ENCODE measurements at places on chromosomes 2 and 18.

DNA sequence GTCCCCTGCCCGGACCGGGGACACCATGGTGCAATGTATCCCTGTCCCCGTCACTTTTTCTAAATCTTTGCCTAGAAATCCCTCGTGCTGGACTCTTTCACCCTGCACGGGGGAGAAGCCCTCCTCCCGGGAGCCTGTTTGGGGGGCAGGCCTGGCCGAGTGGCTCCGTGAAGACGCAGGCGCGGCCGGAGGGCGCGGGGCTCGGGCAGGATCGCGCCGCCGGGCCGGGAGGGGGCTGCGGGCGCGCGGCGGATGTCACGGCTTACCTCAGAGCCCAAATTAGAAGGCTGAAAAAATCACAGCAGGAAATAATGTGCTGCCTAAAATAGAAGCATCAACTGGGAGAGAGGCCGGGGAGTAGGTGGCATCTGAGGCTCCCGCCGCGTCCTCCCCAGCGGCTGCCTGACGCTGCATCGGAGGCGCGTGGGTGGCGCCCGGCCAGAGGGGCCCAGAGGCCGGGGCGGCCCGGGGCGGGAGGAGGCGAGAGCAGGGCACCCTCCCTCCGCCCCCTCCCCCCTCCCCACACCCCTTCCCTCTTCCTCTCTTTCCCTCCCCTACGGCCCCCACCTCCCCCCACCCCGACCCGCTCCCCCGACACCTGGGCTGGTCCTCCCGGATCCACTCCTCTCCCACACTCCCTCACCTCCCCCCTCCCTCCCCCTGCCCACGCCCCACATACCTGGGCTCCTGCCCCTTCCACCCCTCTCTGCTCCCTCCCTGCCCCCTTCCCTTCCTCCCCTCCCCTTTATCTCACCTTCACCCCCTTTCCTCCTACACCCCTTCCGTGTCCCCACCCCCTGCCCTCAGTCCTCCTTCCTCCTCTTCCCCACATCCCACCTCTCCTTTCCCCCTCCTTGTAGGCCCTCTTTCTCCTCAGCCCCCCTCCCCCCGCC, 51.9 kb downstream of the SLC4A1AP start:
- no peak for DNase-seq

DNA sequence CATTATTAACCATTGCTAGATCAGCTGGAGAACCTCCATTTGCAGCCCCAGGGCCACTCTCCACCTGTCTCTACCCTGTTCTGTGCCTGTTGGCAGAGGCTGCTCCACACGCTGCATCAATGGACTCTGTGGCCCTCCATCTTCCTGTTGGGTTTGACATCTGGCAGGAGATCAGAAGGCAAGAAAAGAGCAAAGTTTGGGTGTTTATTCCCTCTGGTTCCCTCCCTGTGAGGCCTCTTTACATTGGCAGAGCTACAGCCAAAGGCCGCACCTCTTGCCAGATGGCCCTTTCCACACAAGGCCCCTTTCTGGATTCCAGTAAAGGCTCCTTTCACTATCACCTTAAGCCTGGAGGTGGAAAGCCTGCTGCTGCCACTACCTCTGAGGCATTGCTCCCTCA, 110.9 kb upstream of the RND3 start:
- no peak for DNase-seq

DNA sequence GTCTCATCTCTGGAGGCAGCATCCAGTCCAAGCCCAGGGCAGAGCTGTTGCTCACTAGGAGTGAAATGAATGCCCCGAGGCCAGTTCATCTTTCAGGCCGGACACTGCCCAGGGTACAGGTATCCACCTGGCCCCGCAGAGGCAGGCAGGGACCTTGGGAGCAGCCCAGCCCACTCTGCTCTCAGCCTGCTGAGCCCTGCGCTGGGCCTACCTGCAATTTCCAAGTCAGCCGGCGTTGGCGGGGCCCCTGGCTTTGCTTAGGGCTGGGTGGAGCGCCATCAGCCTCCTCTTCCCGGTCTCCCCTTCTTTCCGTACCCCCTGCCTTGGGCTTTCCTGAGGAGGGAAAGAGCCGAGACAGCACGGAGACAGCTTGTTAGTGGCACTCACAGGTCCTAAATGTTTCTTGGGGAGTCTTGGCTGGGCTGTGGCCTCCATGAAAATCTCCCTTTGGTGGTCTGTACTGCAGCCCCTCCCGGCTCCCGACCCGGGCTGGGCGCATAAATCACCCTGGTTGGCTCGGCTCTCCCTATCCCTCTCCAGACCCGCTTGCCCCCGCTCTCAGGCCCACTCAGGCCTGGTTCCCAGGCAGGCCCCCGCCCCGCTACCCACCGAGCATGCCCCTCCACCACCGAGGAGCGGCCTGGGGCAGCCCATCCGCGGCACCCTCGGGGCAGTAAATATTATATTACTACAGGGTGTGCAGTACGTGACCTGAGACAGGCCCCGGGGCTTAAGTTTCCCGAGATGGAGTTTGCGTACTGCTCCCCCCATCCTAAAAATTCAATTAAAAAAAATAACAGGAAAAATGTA, 106.7 kb downstream of the DYSF start:
- no peak for DNase-seq

DNA sequence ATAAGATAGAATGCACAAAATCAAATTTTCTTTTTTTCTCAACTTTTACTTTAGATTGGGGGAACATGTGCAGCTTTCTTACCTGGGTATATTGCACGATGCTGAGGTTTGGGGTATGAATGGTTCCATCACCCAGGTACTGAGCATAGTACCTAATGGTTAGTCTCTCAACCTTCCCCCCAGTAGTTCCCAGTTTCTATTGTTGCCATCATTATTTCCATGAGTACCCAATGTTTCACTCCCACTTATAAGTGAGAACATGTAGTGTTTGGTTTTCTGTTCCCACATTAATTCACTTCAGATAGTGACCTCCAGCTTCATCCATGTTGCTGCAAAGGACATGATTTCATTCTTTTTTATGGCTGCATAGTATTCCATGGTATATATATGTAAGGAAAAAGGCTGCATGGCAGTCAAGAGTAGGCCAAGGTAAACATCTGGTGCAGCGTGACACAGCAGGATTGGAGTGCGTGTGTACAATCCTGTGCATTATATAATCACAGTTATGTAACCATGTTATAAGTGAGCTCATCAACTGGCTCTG, 10.5 kb upstream of the C2orf42 start:
- no peak for DNase-seq

DNA sequence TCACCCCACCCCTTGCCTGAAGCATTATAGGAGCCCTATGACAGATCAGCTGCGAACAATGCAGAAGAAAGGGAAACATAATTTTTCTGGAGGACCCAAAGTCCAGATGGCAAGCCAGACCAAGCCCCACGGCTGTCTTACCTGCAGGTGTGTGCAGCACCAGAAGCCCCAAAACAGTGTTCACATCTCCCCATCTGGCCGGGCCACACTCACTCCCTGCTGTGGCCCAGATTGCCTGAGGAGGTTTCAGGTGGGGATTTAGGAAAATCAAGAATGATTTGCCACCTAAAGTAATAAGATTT, 11.7 kb upstream of the STK17B start:
- DNase-seq: no peak

DNA sequence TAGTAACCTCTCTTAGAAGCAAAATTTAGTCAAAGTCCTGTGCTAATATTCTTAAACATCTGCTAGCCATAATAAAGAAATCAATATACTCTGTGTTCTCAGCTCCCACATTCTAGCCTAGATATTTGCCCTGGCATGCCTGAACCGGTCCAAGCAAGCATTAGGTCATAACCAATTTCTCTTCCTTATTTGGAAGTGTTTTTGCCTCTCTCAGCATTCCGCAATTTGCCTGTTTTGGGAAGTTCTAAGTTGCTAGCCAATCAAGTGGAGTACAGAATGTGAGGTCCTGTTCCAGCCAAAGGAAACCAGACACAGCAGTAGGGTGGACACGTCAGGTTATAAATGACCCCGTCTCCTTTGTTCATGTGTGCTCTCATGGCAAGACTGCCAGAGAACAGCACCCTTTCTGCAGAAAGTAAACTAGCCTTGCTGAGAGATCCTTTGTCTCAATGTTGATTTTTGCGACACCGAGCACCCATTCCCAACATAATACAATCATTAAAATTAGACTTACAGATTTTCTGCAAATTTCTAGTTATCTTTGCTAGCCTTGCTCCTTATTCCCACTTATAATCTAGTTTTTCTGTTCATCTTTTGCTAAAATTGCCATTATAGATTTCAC, 13.0 kb upstream of the SULT1C4 start:
- DNase-seq: no peak

- no peak for DNase-seq
Observed at GRCh38 chr2:120441744-120442471, 96.0 kb downstream of the INHBB start.

- no peak for DNase-seq
Observed at GRCh38 chr18:51890762-51891161, 449.2 kb upstream of the DCC start.

DNA sequence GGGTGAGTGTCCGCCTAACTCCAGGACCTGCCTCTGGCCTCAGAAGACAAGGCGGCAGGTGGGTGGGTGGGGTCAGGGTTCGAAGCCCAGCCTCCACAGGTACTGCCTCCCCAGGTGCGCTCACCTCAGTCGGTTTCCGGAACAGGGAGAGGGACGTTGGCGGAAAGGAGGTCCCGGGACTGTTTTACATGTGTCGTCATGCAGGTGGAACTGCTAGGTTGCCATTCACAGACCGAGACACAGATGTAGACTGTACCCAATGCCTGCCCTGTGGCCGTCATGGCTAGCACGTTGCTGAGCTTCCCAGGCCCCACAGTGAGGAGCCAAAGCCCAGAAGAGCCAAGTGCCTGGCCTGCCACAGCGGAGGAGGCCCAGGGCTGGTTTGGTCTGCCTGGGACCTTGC, 284.0 kb upstream of the HS6ST1 start:
- no peak for DNase-seq

DNA sequence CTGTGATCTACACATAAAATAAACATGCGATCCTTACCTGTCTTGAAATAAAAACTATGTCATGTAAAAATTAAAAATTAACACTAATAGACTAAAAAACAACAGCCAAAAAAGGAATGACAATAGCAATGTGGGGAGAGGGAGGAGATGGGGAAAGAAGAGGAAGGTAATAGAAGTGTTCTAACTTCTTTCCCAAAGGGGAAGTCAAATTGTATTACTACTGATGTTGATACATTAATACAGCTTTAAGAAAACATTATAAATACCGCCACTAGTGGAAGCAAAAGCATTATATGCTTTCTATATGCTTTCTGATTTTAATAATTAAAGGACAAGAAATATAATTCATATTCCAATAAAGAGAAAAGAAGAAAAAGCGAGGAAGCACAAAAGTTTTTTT, 22.2 kb downstream of the ZNF516 start:
- DNase-seq: no peak

- DNase-seq: no peak
Observed at GRCh38 chr18:36365836-36366775, 68.6 kb downstream of the FHOD3 start.

DNA sequence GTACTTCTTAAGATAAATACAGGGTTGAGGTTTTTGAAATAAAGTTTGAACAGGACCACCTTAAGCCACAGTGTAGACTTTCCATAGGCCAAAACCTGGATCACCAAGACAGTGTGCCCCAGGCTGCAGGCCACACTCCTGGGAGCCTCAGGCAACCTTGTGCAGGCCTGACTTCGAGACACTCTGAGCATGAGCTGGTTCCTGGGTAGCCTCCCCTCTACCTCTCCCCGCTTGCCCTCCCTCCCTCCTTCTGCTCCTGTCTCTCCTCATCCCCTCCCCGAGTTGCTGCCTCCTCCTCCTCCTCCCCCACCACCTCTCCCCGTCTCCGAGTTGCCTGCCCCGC, 10.6 kb upstream of the PROC start:
- no peak for DNase-seq

DNA sequence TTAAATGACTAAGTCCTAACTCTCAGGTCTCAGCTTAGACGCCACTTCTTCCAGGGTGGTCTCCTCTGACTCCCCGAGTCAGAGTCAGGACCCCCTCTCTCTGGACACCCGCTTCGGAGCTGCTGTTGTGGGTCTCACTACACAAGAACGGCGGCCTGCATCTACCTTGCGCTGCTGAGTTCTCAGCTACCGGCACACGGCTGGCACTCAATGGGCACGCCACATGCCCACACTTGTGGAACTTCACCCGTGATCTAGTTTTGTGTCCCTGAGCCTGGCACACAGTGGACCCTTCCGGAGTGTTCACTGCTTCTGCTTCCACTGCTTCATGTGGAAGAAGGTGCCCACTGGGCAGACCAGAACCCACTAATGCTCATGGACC, 58.3 kb upstream of the ID2 start:
- DNase-seq: no peak

- DNase-seq: no peak
Observed at GRCh38 chr18:79387214-79387613, 8.5 kb upstream of the NFATC1 start.

GRCh38 chr2:45968946-45969584, 317.6 kb downstream of the PRKCE start:
- no peak for DNase-seq

- DNase-seq: no peak
Observed at GRCh38 chr2:113171334-113172075, 2.3 kb upstream of the PSD4 start.

DNA sequence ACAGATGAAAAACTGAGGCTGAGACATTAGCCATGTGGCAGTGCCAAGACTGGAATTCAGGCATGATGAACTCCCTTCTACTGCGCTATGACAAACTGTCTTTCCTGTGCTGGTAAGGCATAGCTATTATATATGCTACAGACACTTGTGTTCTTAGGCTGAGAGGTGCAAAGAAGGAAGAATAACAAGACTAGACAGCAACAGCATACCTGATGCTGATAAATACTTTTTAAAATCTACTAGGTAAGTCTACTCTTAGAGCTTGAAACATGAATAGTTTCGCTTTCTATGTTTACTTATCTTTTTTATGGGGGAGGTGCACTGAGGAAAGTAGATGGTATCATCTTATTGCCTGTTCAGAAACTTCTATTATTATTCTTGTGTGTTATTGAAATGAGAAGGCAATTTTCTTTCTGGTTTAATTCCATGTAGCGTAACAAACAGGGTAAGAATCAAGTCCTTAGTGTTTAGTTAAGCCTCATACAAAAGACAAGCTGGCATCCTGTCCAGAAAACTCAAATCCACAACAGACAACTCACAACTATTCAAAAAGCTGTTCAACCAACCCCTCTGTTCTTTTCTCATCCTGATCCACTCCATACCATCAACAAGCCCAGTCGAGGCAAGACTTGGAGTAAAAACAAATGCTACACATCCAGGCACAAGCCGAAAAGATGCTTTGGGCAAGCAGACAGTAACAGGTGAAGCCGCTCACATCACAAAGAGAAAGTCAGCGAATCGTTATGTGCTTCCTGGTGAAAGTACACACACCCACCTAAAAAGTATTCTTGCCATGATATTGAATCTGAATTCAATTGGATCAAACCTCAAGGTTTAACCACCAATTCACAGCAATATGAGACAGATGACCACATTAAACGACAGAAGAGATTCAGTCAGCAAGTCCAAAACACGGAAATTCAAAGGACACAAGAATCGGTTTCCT, 1.5 kb downstream of the TTC32 start:
- DNase-seq: no peak

DNA sequence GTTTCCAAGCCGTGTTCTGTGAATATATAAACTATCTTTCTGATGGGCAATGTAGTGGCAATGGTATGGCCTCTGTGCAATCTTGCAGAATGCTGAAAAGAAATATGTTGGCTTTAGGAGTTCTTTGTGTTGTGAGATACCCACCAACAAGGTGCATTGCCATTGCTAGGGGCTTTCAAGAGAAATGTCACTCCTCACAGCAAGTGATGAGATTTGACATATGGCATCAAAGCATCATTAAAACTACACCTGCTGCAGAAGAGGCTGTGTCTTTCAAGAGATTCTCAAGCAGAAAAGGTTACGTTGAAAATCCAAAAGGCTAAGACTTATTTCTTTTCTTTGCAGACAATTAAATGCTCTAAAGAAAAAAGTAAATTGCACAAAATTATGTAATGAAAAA, 1110.8 kb downstream of the CBLN2 start:
- no peak for DNase-seq
